ENCODE measurements at places on chromosomes 1 and 21.

- no peak for DNase-seq
These were observed 44.3 kb upstream of the ATP1B1 start for GRCh38 chr1:169062152-169062551.

- no peak for DNase-seq
These were observed 44.4 kb upstream of the ANGPTL7 start for GRCh38 chr1:11144570-11145256.

- no peak for DNase-seq
These were observed 475.9 kb downstream of the PTPRU start for GRCh38 chr1:29712284-29712651.

- DNase-seq = no peak
These were observed 7.4 kb downstream of the ARHGEF16 start for GRCh38 chr1:3461934-3462275.

DNA sequence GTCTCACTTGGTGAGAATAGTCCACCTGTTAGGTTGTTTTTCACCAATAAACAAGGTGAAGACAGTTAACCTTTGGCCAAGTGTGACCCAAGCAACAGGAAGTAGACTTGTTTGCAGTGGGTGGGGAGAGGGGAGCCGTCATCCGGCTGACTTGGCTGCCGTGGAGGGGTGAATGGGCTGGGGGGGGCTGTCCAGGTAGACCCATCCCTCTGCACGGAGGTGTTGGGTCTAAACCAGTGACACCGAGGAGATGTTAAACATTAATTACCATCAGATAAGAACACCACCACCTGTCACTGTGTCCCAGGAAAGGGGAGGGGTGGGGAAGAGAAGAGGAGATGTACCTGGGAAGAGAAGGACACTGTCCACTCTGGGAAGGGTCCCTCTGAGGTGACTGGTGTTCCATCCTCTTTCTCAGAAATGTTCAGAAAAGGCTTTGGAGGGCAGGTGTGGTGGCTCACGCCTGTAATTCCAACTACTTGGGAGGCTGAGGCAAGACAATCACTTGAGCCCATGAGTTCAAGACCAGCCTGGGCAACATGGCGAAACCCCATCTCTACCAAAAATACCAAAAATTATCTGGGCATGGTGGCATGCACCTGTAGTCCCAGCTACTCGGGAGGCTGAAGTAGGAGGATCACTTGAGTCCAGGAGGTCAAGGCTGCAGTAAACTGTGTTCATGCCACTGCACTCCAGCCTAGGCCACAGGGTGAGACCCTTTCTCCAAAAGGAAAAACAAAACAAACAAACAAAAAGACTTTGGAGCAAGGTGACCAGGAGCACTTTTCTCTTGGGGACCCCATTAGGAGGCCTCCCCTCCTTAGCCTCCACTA lies 6.7 kb upstream of the MYOM3 start:
- no peak for DNase-seq
